HCT116 (cell line): ENCODE measurements at places on chromosomes 4 and X.

DNA sequence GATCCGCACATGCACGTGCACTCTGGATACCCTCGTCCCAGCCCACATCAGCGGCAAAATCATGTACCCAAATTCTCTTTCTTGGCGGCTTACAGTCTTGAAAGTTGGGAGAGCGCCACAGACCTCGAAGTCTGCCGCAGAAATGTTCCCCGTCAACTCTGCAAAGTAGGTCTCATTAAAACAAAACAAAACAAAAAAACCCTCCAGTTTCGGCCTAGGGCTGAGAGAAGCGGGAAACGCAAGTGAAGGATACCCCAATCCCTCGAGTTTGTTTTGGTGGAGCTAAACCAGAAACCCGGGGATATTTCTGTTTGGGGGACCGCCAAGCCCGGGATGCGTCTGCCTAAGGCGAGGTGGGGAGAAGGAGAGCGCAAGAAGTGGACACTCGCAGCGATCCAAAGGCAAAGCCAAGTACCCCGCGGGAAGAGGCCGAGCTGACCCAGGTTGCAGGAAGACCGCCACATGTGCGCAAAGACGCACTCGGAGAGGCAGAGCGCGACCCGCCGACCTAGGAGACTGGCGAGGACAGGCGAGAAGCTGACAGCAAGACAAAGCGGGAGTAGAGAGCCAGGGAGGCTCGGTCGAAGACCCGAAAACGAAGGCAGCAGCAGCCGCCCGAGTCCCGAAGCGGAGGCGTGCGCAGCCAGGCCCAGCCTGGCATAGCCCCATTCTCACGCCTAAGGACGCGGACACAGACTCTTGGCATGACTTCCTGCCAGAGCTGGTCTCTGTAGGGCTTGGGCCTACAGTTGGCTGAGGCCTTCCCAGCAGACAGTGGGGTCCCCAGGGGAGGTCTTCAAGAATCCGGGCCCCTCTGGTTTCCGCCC is 49.6 kb upstream of the BCOR start:
- DNase-seq, result no peak

DNA sequence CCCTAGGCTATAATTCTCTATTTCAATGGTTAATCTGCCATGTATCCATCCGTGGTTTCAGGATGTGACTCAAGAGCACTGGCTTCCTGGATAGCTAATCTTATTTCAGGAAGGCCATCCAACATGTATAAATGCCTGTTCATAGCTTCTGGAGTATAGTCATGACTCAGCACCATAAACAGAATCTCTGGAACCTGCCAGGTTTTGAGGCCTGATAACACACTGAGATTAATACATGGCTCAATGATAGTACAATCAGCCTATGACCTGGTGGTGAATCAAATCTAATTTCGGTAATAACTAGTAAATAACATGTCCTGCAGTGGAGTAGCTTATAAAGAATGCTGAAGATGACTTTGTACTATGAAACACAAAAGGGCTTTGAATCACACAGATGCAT is 5.7 kb upstream of the IL13RA2 start:
- DNase-seq, result peak; percentile 15

DNA sequence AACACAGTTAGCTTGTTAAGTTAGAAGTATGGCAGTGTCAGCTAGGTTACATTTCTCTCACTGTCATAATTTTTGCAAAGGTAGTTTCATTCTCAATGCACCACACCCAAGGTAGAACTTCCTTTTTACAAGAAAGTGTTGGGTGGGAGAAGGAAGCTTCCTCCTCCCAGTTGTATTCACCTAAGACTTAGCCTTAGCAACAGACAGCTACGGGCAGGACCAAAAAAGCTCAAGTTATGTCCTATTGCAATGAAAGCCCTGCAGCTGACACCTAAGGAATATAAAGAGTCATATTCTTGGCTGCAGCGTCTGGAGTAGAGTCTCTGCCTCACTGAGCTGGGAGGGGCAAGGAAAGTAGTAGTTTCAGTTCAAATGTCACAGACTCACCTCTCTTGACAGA is 25.1 kb upstream of the PRDM8 start:
- no peak for DNase-seq

GRCh38 chr4:6071191-6071958 is 53.1 kb upstream of the C4orf50 start:
- no peak for DNase-seq

DNA sequence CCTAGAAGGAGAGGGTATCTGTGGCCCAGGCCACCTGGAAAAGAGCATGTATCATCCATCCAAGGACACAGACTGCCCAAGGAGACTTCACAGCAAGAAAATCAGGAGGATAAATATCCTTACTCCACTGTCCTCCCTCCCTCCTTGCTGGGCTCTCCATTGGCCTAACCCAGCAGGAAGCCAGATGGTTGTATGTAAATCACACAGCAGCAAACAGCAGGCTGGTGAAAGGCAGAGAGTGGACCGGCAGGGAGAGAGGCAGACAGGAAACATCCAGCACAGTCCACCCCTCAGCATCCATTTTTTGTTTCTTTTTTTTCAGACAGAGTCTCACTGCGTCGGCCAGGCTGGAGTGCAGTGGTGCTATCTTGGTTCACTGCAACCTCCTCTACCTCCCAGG is 17.5 kb downstream of the TXK start:
- DNase-seq, result no peak

DNA sequence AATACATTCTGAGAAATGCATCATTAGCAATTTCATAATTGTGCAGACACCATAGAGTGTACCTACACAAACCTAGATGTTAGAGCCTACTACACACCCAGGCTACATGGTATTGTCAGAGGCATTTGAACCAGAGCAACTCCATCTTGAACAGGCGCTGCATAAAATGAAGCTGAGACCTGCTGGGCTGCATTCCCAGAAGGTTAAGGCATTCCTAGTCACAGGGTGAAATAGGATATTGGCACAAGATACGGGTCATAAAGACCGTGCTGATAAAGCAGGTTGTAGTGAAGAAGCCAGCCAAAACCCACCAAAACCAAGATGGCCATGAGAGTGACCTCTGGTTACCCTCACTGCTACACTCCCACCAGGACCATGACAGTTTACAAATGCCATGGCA is 116.4 kb downstream of the LARP7 start:
- DNase-seq, result no peak

GRCh38 chr4:125021189-125021588 is 293.6 kb upstream of the FAT4 start:
- no peak for DNase-seq

- peak; percentile 69 for DNase-seq
Observed at GRCh38 chr4:76897536-76898384, at the start of gene SOWAHB. SOWAHB (minus strand) TSS chr4:76898144; CDS start chr4:76897849, 295 bp downstream.
